ENCODE measurements at places on chromosomes 11 and 22.

- DNase-seq = no peak
These were observed 3.4 kb upstream of the ZBTB44 start for GRCh38 chr11:130318031-130318673.

GRCh38 chr22:32994041-32994830 is 63.9 kb downstream of the SYN3 start:
- DNase-seq = no peak

DNA sequence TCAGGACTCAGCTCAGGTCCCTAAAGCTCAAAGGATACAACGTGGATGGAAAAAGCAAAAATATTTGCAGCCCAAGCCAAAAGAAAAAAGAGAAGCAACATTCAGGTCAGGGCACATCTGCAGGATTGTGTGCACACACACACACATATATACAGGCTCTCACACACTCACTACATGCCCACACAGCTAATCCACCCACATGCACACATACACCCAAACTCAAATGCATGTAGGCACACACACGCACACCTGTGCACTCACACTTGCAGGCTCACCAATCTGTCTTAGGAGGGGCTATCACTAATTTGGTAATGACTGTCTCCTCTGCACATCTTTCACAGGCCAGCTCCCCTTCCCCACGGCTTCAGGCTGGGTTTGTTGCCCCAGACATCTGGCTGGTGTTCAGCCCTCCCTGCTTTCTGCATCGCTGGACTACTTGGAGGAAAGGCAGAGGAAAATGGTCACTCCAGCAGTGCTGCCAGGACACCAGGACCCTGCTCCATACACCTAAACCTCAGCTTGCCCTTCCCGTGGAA is 103.6 kb upstream of the DRD2 start:
- no peak for DNase-seq

GRCh38 chr11:15157181-15157580 is 42.5 kb downstream of the INSC start:
- no peak for DNase-seq

- no peak for DNase-seq
These were observed 7.7 kb downstream of the ELF5 start for GRCh38 chr11:34505874-34506273.

GRCh38 chr22:40409613-40410113 is 39.3 kb downstream of the SGSM3 start:
- DNase-seq = no peak

- DNase-seq = no peak
These were observed 38.9 kb downstream of the OR10A6 start for GRCh38 chr11:7892059-7892699.

DNA sequence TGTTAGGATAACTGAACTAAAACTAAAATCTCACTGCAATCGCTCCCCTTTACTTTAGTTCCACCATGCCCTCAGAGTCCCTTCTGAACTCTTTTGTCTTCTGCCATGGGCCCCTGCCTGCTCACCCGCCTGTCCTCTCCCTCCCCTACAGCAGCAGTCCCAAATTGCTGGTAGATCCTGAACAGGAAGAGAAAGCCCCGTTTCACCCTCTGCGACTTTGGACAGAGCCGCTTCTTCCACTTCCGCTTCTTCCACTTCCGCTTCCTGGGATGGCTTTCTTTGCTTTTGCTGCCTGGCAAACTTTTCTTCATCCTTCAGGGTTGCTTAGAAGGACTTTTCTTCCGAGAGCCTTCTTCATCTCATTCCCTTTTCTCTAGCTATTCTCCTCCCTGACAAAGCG is 35.7 kb upstream of the TLCD5 start:
- DNase-seq = no peak

DNA sequence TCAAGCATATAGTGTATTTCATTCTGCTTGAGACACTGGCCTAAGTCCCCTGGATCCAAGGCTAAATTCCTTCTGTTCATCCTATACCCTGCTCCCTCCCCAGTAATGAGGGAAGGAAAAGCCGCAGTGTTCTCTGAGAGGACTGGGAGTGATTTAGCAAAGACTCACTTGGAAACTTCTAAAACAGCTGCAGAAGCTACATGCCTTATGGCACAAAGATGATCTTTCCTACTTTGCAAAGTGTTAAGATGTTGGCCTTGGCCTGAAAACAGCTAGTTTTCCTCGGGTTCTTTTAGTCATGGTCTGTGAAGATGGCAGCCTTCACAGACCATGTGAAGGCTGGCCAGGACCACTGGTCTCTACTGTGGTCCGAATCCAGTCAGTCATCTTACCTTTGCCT is 65.7 kb downstream of the ABTB2 start:
- DNase-seq = no peak

DNA sequence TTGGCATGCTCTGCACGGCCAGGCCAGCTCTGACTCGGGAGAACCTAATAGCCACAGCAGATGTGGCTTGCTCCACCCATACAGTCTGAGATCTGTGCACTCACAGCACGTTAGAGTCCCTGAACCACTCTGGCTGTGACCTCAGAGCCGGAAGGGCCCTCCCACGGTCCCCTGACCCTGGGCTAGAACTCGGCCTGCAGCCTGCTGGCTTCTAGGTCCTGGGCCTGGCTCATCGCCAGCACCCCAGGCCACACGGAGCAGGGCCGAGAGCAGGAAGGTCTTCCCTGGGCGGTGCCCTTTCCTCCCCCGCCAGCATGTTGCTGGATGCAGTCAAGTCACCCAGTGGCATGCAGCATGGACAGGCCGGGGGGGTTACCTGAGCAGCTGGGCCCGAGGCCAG is 35.3 kb upstream of the TTLL12 start:
- DNase-seq = no peak

DNA sequence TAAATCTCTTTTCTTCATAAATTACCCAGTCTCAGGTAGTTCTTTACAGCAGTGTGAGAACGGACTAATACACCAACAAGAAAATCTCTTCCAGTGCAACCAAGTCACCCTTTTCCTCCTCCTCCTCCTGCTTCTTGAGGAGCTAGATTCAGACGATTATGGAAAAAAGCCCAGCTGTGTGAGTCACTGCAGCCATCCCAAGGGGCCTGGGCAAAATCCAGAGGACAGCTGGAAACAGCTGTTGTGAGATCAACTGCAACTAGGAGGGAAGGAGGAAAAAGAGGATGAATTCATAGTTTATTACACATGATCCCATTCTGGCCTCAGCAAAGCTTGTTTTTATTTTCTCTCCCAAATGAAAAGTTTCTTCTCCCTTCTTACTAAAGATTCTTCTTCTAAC is 32.9 kb downstream of the RBFOX2 start:
- no peak for DNase-seq

DNA sequence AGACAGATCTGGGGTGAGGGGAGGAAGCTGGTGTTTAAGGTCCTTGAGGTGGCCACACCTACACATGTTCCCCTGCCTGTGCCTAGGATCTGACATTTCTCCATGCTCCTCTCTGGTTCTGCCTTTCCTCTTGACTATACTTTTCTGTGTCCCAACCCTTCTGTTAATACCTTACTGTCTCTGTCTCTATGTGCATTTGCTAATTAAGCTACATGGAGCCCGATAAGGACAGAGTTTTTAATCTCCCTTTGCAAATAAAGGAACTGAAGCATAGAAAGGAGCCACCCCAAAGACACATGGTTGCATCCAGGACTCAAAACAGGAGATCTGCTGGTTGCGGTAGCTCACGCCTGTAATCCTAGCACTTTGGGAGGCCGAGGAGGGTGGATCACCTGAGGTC is 33.1 kb upstream of the CDON start:
- no peak for DNase-seq

GRCh38 chr22:30044369-30044768 is 35.9 kb upstream of the HORMAD2 start:
- peak; percentile 67 for DNase-seq

- no peak for DNase-seq
These were observed 558 bp downstream of the TSPAN4 start for GRCh38 chr11:843086-843734.

- no peak for DNase-seq
These were observed 2.0 kb downstream of the MRGPRF start for GRCh38 chr11:69010964-69011623.

- no peak for DNase-seq
These were observed 34.5 kb downstream of the NOX4 start for GRCh38 chr11:89456681-89457080.

- DNase-seq = no peak
These were observed 99.8 kb downstream of the FBXO7 start for GRCh38 chr22:32574411-32574810.

DNA sequence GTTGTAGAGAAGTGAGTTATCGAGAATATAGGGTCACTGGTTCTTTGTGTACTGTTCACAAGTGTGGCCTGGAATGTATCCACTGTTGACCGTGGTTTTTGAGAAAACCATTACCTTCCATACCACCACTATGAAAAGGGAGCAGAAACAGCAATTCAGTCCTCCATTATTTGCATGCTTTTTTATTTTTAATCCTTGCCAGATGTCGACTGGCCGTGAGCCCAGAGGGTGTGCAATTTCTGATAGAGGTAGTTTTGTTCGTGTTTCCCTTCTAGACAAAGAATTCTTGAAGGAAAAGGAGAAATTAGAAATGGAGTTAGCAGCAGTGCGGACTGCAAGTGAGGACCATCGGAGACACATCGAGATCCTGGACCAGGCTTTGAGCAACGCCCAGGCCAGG is 81.7 kb downstream of the AMOTL1 start:
- DNase-seq = no peak

- DNase-seq = no peak
These were observed 50.8 kb downstream of the HIPK3 start for GRCh38 chr11:33307984-33308383.

GRCh38 chr22:28914201-28914600 is 30.8 kb downstream of the ZNRF3 start:
- no peak for DNase-seq

DNA sequence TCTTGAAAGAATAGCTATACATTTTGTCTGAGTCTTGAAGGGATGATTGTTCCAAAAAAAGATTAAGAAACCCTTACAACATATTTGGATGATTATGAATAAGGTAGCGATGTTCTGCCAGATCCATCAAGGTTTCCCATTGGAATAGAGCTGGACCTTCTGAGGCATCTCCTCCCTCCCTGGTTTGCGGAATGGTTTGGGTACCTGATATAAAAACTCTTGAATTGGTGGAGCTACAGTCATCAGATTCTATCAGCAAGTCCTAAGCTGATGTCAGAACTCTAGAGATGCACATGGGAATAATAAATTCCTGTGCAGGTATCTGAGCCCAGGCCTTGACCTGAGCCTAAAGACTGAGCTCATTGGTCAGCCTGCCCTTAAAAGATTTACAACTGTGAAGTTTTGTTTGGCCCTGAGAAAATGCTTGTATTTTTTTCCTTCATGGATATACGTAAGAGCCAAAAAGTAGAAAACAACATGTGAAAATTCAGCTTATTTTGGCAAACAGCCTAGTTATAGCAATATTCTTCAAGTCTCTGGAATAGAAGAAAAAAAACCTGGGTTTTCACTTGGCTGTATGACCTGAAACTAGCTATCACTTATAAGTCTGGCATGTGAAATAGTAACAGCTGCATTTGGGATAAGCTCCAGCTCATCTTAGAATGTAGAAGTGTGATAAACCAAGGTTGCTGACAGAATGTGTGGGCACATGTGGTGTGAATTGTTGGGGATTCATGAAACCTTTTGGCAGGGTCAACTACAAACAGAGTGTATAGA is 265.7 kb upstream of the CTSC start:
- no peak for DNase-seq

DNA sequence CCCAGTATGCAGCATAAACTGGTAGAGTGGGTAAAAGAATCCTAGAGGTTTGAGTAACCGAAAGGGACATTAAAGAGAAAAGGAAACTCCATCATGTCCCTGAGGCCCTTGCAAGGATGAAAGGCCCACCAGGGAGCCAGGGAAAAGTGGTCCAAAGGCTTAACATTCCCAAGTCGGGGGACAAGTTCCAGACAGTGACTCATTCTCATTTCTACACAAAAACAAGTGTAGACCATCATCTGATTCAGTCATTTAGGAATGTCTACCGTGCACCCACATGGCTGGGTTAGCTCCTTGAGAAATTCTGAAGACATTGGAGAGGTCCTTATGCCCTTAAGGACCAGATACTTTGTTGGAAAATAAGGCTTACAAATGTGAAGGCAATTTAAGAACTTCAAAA is 4.8 kb upstream of the NOX4 start:
- no peak for DNase-seq

- DNase-seq = peak; percentile 40
These were observed 5.2 kb downstream of the FXYD2 start for GRCh38 chr11:117819096-117820040.

DNA sequence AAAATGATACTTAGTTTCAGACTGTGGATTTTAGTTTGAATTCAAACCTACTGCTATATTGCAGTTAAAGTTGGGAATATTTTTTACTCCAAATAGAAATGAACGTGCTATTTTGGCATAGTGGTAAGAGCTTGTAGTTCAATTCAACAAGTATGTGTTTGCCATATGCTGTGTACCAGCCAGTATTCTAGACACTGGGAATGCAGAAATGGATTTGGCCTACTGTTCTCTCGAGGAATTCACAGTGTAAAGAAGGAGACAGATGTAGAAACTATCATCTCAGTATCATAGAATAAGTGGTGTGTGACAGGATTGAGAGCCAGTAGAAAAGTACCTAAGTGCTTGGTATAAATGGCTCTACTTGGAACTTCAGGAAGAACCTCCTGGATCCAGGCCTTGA is 80.4 kb downstream of the ATXN10 start:
- no peak for DNase-seq

DNA sequence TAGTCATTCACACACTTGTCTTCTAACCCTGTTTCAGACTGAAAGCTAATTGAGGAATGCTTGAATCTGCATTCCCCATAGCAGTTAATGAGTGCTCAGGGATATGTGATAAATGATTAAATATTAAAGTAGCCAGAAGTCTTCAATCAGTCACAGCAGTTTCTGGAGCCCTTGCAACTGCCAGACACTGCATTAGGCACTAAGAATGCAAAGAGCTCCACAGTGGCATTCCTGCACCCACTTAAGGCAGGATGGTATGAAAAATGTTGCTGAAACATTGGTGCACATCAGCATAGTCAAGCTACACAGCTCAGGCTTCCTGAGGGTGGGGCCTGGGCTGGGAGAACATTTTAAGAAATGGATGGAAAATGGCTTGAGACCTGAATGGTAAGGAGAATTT is 6.5 kb downstream of the DTX4 start:
- DNase-seq = no peak

DNA sequence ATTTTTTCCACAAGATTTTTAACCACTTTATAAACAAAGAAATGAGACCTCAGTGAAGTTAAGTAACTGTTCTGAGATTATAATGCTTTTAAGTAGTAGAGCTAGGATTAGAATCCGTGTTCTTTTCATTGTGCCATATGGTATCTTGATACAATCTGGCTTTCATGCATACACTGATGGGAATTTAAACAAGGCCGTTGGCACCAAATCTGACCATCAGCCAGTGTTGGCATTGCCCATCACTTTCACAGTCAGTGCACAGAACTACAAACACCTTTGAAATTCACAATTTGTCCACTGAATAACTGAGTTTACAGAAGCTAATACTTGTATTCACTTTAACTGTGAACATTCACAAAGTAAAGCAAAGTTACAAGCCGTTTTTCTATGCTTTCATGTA is 1228.0 kb downstream of the TBC1D22A start:
- DNase-seq = no peak

All from DMS79 (cell line).